ENCODE measurements at places on chromosomes 3 and 15.

DNA sequence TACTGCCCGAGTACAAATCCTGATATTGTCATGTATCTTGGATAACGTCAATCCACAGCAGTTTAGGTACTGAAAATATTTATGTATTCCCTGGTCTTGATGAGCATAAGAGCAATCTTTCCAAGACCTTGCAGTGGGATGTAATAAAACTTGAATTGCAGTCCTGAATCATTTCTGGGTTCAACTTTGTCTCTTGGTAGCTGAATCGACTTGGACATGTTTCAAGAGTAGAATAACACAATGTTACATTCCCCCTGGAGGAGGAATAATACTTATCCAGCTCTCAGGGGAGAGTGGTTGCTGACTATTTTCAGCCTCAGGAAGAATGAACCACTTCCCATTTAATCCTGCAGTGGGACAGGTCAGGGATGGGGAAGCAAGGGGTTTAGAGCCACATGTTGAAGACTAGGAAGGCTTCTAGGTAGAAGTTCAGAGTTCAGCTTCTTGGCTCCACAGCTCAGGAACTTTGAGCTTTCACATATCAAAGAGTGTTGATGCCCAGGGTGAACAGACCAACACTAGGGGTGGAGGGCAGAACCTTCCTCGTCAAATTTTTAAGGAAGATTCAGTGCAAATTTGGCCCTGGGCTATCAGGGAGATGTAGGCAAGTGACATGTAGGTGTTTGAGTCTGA is 43.4 kb upstream of the GPD1L start:
- DNase-seq, result no peak

DNA sequence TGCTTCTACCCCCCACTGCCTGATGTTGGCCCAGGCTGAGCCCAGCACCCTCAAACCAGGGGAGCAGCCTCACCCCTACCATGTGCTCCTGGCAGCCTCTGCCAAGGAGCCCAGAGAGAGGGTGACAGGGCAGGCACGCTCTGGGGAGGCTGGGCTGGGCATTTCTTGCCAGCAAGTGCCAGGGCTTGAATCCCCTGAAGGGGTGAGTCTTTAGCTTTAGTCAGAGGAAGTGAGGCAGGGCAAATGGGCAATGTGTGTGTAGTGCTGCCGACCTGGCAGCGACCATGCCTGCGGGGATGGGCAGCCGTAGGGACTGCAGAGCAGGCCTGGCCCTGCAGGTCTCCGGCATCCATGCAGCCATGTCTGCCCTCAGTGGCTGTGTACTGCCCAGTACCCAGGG is 18.1 kb downstream of the DUSP7 start:
- DNase-seq, result no peak

GRCh38 chr15:51108933-51109550 is 14.3 kb upstream of the TNFAIP8L3 start:
- DNase-seq, result peak; percentile 75

GRCh38 chr3:166243511-166243910 is 406.3 kb upstream of the BCHE start:
- DNase-seq, result no peak

DNA sequence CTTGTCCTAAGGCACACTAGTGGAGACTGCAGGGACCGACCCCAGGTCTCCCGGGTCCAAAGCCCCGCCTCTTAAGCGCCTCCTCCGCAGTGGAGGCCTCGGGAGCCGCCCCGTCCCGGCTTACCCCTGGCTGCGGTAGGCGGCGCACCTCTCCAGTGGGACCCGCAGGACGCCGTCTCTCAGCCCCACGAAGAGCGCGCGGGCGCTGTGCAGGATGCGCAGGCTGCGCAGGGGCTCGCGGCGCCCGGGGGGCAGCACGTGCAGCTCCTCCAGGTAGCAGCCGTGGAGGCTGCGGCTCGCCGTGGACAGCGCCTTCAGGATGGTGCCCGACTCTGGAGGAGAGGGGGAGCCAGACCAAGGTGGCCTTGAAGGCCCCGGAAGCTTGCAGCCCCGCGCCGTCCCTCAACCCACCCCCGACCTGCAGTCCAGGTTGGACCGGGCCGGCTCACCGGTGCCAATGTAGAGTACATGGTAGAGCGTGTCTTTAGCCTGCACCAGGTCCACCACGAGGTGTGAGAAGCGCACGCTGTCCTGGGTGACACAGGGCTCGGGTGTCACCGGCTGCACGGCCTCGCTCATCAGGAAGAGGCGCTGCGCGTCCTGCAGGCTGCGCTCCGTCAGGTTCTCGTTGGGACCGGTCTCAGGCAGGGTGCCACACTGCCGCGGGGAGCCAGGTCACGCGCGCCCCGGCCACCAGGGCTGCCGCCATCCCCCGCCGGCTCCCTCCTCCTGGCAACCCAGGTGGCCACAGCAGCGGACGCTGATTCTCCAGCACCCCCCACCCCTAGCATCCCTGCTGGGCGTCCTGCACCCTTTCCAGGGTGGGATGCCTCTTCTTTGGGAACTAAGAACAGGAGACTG is 105.5 kb downstream of the SEMA5B start:
- DNase-seq, result no peak

GRCh38 chr3:160904691-160905090 is 148.7 kb downstream of the PPM1L start:
- DNase-seq, result no peak

DNA sequence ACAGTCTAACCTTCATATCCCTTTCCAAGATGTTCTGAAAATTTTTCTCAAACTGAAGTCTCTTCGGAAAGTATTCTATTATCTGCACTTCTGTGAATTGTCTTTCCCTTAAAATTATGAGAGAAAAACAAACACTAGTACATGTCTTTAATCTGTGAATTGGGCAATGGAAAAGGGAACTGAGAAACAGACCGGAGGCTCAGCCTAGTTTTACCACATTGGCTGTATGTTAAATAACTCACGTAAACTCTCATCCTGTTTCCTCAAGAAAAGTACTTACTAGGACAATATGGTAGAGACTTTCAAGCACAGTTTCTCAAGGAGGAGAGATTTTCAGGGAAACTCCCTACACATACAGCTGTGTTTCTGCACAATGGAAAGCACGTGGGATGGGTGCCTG is 982.2 kb upstream of the SEMA6D start:
- no peak for DNase-seq

DNA sequence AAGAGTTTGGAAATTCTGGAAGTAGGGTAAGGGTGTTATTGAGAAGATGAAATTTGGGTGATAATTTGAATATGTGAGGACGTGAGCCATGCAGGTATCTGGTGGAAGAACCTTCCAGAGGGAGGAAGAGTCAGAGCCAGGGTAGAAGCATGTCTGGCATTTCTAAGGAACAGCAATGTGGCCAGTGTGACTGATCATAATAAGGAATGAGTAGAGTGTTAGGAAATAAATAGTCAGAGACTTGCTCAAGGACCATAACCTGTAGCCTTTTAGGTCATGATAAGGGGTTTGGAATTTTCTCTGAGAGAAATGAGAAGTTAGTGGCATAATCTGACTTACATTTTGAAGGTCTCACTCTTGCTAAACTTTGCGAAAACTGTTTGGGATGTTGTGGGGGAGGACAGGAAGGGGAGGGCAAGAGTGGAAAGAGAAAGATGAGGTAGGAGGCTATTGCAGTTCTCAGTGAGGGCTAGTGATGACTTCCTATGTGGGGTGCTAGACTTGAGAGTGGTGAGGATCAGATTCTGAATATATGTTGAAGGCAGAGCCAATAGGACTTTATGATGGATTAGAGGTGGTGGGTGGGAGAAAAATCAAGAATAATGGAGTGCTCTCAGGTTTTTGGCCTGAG is 568.3 kb downstream of the AGBL1 start:
- no peak for DNase-seq

GRCh38 chr15:71344316-71344715 is 229.0 kb downstream of the THSD4 start:
- no peak for DNase-seq

GRCh38 chr3:9247361-9247940 is 2.0 kb downstream of the SRGAP3 start:
- DNase-seq, result no peak

DNA sequence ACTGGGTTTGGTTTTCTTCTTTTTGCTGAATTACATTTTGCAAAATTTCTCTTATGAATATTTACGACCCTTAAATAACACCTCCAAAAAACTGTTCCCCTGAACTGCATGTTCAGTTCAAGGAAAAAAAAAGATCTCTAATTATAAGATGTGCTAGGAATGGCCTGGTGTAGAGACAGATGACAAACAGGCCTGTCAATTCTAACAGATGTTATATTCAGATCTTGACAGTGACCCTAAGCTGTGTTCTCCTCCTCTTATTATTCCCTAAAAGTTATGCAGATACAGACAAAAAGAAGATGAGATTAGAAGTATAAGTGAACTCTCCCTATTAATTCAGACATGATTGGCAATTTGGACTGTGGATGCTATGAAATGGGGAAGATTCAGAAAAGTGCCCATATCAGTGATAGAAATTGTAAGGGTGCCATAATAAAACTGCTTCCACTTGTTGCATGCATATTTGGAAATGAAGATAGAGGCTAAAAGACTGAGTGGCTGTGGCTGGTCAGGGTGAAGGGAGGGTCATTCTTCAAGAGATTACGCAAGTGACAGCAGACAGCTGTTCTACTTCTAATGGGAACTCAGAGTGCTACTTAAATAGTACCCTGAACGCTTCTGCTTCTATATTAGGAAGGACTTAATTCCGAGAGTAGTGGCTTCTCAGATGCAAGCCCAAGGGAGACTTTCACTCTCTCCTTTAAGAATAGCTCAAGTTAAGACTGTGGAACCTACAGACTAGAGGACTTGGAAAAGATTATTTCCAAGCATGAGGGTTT is 75.5 kb downstream of the ADAMTS9 start:
- DNase-seq, result no peak

- DNase-seq, result no peak
Observed at GRCh38 chr3:31300456-31301443, 232.0 kb upstream of the STT3B start.

DNA sequence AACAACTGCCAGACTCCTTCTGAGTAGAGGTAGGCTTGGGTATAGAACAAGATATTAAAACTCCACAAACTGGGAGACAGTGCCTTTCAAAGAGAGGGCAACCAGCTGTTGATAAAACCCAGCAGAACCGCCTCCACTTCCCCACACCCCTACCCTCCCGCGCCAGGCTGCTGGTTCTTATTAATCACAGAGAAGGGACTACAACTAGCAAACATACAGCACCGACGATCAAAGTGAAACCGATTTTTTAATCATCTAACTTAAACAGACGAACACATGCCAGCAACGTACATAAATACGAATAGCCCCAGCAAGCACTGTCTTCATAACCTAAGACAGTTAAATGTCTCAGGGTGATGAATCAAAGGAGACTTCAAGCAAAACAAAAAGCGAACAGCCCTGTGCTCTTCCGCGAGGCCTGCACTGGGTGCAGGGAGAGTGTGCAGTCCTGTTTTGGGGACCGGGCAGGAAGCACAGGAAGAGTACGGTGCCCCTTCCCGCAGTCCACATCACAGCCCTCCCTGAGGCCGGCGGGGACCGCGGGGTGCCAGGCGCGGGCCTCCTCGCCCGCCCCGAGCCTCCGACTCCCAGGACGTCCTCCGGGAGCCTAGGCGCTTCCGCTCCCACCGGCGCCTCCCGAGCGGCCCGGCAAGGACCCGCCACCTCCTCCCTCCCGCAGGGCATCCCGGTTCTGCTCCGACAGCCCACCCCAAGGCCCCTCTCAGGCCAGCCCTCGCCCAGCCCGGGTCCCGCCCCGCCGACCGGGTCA is 75.1 kb upstream of the VGLL4 start:
- no peak for DNase-seq

DNA sequence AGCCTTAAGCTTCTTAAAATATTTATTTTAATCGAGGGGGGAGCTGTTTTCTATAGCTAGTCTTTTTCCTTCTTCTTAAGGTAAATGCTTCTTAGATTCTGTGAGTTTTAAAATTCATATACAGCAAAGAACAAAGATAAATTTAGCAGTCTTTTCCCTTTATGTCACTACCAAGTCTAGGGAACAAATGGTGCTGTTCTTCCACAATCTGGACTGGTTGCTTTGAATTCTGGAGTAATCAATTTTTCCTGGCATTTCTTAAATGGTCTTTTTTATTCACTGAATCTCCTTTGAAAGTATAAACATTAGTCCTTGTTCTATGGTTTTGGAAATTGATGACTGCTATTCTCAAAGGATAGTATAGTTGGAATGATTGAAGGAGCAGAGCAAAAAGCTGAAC is 82.8 kb downstream of the CHL1 start:
- DNase-seq, result no peak

- no peak for DNase-seq
Observed at GRCh38 chr15:33580526-33580925, 269.8 kb downstream of the RYR3 start.

GRCh38 chr3:57746156-57747010 is 9.7 kb upstream of the SLMAP start:
- DNase-seq, result no peak

DNA sequence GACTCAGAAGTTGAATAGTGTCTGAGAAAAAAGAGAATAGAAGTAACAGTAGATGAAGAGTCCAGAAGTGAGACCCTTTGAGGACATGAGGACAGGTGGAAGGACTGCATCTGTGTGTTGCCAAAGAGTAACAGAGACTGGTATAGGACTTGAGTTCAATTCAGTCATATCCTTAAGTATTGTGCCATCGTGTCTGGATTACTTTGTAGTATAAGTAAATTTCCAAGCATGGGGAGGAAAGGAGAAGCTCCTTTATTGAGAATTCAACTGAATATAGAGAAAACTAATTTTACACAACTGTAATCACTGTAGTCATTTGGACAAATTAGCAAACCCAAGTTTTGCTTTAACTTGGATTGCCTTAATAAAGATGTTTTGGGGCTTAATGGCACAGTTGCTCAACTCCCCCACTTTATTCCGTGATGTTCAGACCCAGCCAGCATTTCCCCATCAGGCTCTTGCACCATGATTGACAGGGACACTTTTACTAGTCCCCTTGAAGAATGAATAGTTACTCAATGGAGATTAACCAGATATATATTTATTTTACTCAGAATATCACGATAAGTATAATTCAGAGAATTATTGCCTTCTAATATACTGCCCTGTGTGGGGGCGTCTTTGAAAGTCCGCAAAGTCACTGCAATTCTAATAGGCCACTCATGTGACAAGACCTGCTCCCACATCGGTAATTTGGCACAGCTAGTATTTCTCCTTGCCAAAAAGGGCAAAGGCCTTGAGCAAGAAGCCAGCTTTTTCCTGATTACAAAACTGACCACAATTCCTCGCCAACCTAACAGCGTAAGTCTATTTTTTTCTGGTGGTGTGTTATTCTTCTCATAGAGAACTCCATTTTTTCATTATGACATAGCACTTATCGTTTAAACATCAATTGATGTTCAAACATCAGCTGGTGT is 61.3 kb downstream of the PPARG start:
- no peak for DNase-seq

- no peak for DNase-seq
Observed at GRCh38 chr3:8856721-8857120, 87.3 kb upstream of the OXTR start.

DNA sequence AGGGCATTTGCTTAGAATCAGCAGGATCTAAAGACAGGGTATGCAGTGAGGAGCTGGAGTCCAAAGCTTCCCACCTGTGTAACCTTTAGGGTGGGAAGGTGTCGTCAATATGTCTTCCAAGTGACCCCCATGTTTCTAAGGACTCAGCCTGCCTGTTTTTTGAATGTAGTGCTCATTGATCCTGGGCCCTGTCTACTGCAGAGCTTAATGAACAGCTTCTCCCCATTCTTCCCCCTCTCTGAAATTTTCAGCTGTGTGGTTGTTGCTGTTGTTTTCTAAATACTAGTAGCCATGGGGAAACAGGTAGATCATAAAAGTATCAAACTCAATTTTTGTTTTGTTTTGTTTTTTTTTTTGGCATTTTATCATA is 39.7 kb downstream of the MBNL1 start:
- DNase-seq, result no peak
